Stimulated activated CD4-positive, alpha-beta T cell treated with anti-CD3 and anti-CD28 coated beads, Interleukin-4, amount 100 ng/mL, for 1 hour (primary cell): ENCODE measurements at places on chromosomes 12 and 14.

- no peak for DNase-seq
Observed at GRCh38 chr12:53454707-53455106, 2.8 kb downstream of the PCBP2 start.

DNA sequence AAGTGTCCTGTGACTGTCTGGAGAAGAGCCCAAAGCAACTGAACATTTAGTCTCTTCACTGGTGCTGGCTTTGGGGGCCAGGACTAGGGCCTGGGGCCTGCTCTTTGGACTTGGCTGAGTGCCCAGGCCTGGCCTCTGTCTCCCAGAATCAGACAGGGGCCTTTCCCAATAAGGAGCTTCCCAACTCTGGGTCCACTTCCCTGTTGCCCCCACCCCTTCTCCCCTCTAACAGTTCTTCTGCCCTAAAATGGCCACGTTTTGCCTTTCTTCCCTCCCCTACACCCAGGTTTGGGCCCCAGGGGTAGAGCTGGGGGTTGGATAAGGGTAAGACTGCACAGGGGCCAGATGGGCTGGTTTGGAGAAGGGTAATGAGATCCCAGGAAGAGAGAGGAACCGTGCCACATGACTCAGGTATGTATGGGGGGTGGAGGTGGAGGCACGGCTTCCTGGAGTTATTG lies 10.0 kb upstream of the ITGA5 start:
- no peak for DNase-seq

DNA sequence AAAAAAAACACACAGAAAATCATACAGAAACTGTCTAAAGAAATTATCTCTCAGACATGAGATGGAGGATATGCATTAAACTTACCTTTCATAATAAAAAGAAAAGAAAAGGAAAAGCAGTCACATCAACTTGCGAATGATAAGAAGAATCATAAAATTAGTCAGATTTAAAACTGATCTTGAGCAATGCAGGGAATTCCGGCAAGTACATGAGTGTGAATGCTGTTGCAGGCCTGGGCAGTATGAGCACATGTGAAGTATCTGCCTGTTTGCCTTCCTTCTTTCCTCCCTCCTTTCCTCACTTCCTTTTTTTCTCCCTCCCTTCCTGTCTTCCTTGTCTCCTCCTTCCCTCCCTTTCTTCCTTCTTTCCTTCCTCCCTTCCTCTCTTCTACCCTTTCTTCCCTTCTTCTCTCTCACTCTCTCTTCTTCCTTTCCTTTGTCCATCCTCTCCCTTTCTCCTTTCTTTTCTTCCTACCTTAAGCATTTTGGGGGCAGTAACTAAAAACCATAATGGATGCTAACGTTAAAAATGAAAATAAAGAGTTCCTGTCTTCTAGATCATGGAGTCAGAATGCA lies 38.5 kb upstream of the SLC6A15 start:
- DNase-seq: no peak

DNA sequence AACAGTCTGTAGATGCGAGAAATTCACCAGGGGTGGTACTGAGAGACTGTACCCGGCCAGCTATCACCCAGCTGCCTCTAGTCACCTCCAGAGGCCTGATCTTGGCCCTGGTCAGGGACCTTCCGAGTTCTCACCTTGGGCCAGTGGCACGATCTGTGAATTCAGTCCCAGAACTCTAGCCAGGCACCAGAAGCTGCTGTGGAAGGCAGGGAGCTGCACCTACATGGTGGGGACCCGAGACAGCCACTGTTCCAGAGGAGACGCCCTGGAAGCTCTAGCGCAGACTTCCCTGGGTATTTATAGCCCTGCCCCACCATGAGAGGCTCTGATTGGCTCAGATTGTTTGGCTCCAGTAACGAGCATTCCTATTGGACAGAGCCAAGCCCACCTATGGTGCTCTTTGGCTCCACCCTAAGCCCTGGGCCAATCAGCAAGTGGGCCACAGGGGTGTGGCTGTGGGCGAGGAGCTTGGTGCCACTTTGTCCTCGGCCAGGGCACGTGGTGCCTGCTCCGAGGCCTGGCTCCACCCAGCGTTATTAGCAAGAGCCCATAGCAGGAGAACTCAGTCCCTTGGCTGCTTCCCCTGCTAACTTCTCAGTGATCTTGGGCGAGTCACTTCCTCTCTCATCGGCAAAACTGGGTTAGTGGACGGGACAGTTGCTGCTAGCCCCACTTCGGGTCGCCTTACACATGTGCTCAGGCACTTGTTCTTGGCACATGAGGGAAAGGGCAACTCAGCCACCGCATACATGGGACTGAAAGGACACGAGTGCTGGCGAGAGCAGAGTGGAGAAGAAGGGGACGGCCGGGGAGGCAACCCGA lies 89.0 kb upstream of the BCL11B start:
- no peak for DNase-seq

DNA sequence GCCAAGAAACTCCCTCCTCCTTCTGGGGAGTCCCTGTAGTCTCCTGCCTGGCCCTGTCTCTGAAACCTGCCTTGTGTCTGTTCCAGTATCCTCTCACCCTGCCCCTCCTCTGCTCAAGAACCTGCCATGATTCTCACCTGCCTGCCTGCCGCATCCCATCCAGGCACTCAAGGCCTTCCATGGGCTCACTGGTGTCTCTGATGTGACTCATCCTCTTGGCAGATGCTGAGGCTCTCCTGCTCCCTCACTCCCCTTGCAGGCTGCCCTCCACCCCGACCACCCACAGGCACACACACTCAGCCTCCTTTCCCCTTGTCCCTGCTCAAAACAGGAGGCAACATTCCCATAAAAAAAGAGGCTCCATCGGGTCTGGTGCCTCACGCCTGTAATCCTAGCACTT lies 5.8 kb upstream of the BEGAIN start:
- DNase-seq: no peak

GRCh38 chr14:100383727-100384158 lies 60.6 kb downstream of the SLC25A47 start:
- DNase-seq: peak; percentile 59

DNA sequence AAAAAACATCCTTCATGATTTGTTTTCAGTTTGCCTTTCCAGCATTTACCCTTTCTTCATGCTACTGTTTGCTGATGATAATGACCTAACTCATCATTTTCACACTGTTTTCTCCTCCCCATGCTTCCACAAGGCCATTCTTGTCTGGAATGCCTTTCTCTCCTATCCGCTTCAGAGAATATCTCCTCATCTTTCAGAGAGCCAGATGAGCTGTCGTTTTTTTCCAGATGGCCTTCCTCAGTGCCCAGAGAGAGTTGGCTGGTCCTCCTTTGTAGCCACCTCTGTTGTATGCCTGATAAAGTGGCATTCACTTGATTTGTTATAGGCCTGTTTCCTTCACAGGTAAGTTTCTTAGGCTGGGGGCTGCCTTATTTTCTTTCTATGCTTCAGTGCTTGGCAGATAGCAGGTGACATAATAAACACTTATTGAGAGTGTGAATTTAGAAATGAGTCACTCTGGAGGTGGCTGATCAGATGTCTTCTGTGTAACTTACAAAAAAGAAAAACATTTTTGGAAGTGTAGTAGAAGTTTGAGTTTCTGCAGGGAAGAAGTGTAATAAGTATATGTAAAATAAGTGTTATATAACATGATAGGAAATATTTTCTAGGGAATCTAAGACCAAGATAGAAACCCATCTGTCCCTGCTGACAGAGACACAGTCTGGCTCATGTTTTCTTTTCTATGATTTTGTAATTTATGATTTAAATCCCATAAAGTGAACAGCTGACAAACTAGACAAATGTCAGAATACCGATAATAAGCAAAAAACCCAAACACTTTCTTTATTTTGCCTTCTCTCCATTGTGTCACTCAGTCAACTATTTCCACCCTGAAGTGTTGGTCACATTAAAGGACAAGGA lies 174.5 kb downstream of the DACT1 start:
- no peak for DNase-seq

DNA sequence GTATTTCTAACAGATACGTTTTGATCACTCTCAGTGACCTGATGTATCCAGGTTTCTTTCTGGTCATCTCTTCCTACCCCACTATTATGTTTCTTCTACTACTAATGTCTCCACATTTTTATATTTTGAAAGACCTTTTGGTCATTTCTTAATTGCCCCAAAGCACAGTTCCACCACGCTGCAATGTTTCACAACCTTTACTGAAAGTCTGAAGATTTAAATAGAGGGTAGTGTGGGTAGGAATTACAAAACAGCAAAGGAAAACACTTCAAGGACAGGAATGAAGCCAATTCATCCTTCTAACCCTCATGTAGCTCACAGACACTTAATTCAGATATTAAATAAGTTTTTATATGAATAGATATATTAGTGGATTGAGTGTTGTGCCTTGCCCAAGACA lies 36.1 kb upstream of the SLC16A7 start:
- no peak for DNase-seq

DNA sequence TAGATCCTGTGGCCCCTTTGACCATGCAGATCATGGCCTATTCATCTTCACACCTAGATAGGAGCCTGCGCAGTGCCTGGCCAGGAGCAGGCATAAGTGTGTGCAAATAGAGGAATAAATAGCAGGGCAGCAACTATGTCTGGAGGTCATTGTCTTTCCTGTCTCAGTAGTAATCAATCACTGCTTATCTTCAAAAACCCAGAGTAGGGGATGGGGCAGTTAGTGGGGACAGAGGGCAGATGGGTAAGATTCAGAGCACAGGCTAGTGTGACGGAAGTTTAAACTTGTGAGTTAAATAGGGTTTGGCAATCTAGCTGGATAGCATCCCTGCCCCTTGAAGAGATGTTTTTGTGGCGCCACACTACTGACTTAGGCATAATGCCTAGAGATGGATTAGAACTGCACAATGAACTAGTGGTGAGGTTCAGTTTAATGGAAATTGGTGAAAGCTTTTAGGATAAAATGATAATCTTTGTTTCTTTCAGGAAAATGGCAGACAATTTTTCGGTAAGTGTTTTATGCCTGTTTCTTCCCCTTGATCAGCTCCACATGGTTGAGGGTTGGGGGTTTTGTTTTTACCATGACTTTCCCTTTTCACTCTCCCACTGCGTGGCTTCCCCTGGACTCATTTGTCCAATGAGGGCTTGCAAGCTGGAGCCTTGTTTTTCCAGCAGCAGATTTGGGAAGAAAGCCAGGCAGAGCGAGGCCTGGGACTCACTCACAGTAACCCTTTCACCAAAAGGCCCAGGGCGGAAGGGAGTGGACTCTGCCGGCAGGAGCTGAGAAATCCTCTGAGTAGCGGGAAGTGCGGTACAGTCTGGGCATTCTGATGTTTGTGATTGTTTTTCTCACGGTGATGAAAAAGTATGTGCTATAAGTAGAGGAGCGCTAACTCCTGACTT lies 8.1 kb downstream of the LGALS3 start:
- DNase-seq: no peak

DNA sequence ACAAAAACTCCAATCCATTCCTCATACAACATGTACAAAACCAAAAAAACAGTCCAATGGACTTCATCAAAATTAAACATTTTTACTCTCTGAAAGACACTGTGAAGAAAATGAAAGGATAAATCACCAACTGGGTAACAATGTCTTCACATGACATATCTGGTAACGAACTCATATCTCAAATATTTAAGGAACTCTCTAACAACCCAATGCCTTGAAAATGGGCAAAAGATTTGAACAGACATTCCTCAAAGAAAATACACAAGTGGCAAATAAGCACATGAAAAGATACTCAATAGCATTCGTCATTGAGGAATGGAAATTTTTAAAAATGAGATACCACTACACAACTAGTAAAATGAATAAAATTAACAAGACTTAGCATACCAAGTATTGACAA lies 198.7 kb upstream of the RASSF8 start:
- DNase-seq: no peak

- DNase-seq: no peak
Observed at GRCh38 chr12:117521867-117522266, 160.4 kb upstream of the NOS1 start.

DNA sequence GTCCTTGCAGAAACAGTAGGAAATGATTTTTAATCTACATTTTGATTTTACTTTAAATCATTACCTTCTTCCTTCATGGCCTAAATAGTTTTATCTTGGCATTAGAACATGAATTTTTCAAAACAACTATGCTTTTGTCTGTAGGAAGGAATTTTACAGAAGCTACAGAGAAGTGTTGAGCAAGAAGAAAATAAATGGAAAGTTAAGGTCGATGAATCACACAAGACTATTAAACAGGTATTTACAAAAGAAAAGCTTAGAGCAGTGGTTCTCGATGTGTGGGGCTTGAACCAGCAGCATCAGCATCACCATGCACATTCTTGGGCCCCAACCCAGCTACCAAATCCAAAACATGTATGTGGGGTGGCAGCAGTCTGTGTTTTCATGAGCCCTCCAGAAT lies 91.6 kb downstream of the KTN1 start:
- no peak for DNase-seq

- DNase-seq: peak; percentile 46
Observed at GRCh38 chr12:108803428-108804105, 53.8 kb downstream of the SSH1 start.

- no peak for DNase-seq
Observed at GRCh38 chr14:55372423-55372822, 39.2 kb downstream of the ATG14 start.

DNA sequence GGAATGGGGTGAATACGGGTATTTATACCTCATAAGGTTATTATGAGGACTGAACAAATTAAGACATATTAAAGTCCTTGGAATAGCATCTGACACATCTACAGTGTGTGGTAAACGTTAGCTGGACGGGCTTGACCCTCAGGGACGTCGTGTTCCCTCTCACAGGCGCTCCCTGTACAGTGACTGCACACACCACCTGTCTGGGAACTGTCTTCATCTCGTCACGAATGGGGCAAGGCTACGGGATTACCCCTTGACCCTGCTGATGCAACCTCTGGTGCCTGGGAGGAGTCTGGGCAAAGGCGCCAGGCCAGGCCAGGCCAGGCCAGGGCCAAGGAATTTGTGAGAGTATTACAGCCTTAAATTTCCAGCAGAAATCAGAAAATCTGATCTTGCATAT lies 191.1 kb downstream of the CALM1 start:
- DNase-seq: no peak

DNA sequence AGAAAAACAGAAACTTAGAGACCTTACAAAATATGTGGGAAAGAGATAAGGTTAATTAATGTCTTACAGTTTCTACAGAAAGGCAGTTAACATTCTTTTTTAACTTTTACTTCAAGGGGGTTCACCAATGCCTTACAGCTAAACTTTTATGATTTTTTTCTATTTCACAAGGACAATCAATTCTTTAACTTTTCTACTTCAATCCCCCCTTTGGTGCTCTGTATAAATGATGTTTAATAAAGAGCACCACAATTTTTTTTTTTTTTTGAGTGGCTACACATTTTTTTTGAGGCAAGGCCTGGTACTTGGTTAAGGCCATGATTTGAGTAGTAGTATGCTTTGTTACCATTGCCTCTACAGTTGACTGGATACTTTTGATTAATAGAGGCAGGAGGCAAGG lies 279.6 kb downstream of the PRKD1 start:
- DNase-seq: no peak

- no peak for DNase-seq
Observed at GRCh38 chr12:25723921-25724491, 170.9 kb upstream of the LMNTD1 start.

DNA sequence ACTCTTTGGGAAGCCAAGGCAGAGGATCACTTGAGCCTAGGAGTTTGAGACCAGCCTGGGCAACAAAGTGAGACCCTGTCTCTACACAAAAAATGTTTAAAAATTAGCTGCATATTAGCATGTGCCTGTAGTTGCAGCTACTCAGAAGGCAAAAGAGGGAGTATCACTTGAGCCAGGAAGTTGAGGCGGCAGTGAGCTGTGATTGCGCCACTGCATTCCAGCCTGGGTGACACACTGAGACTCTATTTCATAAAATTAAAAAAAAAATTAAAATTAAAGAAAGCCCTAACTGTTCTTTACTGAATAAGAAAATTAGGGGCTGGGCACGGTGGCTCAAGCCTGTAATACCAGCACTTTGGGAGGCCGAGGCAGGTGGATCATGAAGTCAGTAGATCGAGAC lies 27.0 kb downstream of the SENP1 start:
- DNase-seq: no peak
